ENCODE measurements at places on chromosomes 4 and X. TPM values are rescaled to one million over a fixed set of nuclear protein-coding genes. Genes with fewer than 3 reads are reported as not detected.

The MAML3 gene
- total RNA-seq, result 21.8 TPM

The CT45A5 gene
- not detected for total RNA-seq

The CXCL5 gene
- total RNA-seq, result 0.28 TPM

The SHROOM4 gene
- total RNA-seq, result 7.2 TPM

The MAPK10 gene
- total RNA-seq, result 56.9 TPM

The HAND2 gene
- total RNA-seq, result not detected

The PRR32 gene
- not detected for total RNA-seq

The SPANXA1 gene
- not detected for total RNA-seq

The SOWAHD gene
- total RNA-seq, result 0.40 TPM

The ASMT gene
- 0.44 TPM for total RNA-seq

The SPANXD gene
- not detected for total RNA-seq

The F8A2 gene
- not detected for total RNA-seq

The SPOCK3 gene
- total RNA-seq, result 0.56 TPM

The ETDA gene
- total RNA-seq, result not detected

DNA sequence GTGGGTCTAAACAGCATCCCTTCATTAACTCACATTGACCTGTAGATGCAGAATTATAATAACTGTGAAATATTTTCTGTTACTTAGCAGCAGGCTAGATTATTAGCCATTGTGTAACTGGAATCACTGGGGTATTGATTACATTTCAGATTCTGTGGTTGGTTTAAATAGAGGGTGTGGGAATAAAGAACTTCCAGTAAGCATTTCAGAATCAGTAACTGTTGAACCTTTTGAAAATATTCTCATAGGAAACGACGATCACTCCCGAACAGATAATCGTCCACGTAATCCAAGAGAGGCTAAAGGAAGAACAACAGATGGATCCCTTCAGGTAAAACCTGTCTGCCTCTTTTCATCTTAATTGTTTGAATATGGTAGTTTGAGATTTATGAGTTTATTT, 33.6 kb downstream of the FMR1 start:
- DNase-seq, result no peak

GRCh38 chrX:152735860-152736511, 2.4 kb downstream of the MAGEA12 start:
- DNase-seq, result no peak

DNA sequence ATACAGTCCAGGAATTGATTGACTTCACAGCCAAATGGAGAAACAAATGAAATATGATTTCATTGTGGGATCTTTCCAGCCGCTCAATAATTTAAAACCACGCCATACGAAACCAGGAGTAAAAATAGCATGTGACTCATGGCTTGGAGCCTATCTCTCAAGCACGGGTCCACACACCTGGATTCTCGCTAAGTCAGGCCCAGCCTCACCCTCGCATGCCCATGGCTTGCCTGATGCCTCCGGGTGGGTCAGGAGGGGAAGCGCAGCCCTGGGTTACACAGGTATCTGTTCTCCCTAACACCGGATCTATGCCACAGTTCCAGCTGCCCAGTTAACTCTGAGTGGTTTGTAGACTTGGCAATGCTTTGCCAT, 5.6 kb upstream of the ABLIM2 start:
- DNase-seq, result no peak

DNA sequence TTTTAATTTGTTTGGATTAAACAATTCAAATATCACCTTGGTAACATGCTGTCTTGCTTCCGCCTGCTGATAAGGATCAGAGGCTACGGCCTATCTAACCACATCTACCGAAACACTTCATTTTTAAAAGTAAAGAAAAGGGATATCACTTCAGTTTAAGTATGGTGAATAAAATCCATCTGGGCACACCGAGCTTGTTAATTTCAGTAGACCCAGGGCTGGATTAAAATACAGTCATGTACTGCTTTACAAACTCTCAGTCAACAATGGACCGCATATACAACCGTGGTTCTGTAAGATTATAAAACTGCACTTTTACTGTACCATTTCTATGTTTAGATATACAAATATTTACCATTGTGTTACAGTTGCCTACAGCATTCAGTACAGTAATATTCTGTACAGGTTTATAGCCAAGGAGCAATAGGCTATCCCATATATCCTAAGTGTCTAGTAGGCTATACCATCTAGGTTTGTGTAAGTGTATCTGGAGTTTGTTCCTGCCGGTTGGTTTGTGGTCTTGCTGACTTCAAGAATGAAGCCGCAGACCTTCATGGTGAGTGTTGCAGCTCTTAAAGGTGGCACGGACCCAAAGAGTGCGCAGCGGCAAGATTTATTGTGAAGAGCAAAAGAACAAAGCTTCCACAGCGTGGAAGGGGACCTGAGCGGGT, 40.0 kb downstream of the SEPTIN11 start:
- no peak for DNase-seq

GRCh38 chr4:31059753-31060522, 339.8 kb downstream of the PCDH7 start:
- DNase-seq, result no peak

DNA sequence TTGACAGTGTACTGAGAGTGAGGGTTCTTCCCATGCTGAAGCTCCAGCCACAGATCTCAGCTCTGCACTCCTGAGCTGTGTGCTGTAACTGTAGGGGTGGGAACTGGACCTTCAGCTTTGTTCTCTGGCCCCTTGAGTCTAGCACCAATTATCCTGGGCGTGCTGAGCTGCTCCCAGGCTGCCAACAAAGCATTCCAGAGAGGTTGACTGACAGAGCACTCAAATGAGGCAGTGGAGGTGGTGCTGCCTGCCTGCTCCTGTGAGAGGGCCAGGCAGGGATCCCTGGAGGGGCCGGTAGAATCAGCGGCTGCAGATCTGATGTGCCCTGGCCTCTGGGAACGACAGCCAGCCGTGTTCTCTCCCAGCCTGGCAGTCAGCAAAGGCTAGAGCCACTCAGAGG, 375.7 kb upstream of the AADAT start:
- DNase-seq, result no peak

GRCh38 chr4:161225327-161225726, 938.5 kb downstream of the FSTL5 start:
- no peak for DNase-seq

GRCh38 chr4:94363136-94363655, 20.6 kb upstream of the HPGDS start:
- DNase-seq, result no peak

DNA sequence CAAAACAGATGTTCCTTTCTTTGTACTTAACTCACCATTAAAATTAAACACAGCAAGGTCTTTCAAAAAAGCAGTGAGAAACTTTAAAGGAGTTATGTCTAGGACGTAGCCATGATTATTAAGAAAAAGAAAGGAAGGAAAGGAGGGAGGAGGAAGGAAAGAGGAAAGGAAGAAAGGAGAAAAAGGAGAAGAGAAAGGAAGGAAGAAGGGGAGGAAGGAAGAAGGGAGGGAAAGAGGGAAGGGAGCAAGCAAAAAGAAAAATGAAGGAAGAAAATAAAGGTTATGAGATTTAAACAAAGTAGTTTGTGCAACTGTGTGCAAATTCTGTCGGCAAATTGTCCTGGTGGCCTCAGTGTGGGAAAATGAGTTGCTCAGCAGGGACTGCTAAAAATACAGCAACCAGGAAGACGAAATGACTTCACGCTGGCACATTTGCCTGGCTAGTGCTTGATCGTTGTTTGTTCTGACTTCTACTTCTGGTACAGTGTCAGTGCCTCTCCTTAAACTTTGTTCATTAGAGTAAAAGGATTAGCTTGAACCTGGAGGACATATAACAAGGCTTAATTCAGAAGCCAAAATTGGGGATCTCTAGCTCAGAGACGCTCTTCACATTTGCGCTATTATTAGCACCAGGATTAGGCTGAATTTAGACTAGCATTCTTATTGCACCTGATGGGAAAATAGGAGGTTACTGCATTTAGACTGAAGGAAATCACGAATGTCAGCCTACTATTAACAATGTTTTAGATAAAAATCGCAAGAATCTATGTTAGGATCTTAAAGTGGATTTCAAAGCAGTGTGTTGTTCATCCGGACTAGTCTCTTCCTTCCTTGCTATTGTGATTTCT, 81.2 kb downstream of the DCK start:
- no peak for DNase-seq

- DNase-seq, result no peak
Observed at GRCh38 chr4:75502671-75503070, 11.5 kb downstream of the RCHY1 start.

GRCh38 chr4:145440292-145441007, 41.2 kb upstream of the SMAD1 start:
- no peak for DNase-seq

GRCh38 chr4:67475155-67475554, 70.1 kb downstream of the CENPC start:
- no peak for DNase-seq

DNA sequence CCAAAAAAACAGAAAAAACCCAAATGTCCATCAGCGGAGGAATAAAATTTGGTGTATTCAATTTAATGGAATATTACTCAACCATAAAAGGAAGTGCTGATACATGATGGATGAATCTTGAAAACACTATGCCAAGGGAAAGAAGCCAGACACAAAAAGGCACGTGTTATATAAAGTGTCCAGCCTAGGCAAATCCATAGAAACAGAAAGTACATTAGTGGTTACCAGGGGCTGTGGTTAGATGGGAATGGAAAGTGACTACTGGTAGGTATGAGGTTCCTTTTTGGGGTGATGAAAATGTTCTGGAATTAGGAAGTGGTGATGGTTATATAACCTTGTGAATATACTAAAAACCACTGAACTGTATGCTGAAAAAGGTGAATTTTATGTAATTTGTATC, 3.5 kb upstream of the CDKL2 start:
- no peak for DNase-seq

GRCh38 chrX:49221868-49222267, 11.3 kb downstream of the CACNA1F start:
- no peak for DNase-seq

- DNase-seq, result no peak
Observed at GRCh38 chr4:148730082-148730640, 287.9 kb upstream of the NR3C2 start.

DNA sequence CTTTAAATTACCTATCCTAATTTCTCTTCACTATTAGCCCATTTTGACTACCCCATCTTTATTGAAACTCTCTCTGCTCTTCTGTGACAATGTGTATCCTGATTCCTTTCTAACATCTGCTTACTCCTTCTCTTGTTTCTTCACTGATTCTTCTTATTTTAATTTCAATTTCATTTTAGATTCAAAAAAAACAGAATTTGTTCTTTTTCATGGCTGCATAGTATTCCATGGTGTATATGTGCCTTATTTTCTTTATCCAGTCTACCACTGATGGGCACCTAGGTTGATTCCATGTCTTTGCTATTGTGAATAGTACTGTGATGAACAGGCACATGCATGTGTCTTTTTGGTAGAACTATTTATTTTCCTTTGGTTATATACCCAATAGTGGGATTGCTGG, 120.0 kb upstream of the VAMP7 start:
- no peak for DNase-seq

DNA sequence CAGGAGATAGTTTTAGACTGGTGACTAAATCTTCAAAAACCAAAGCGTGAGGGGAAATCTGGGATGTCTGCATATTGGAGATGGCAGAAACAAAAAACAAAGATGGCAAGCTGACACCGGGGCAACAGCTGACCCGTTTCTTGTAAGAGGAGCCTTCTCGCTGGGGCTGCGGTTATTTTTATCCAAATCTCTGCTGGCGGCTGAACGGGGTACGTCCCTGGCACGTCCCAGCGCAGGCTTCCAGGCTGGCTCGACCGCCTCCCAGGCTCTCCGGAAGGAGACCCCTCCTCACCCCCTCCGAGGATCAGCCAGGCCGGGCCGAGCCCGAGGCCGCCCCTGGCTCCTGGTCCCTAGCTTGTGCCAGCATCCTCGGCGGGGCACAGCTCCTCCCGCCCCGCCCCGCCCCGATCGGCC, 403 bp downstream of the SGCB start:
- DNase-seq, result peak; percentile 45

- DNase-seq, result no peak
Observed at GRCh38 chr4:53089936-53090729, 228.0 kb downstream of the RASL11B start.

GRCh38 chrX:45807572-45808425, 607.1 kb upstream of the DIPK2B start:
- no peak for DNase-seq

DNA sequence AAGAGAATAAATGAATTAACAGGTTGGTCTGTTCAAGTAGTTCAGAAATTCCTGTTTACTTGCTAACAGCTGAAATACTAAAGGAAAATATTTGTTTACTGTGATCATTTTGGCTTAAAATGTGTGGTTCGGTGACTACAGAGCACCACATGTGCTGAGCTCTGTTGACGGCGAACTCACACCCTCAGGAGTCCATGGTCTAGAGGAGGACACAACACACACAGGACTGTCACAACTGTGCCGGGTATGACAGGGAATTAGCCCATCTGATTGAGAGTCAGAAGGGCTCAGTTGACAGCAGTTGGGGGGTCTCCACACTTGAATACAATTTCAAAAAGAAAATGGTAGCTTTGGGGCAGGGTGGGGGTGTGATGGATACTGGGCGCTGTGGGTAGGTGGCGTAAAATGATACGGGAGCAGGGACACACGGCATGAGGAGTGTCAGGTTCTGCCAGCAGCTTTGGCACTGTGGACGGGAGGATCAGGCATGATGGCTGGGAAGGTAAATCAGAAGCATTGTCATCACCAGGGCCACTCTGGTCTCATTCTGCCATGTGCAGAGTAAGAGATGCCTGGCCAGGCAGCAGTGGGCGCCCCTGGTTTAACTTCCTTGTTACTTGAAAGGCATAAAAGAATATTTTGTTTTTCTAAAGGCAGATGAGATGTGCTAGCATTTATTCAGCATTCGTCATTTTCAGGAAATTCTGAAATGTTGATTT, 33.3 kb downstream of the CLDN22 start:
- DNase-seq, result no peak

- DNase-seq, result no peak
Observed at GRCh38 chrX:69264158-69264581, 98.9 kb upstream of the PJA1 start.

DNA sequence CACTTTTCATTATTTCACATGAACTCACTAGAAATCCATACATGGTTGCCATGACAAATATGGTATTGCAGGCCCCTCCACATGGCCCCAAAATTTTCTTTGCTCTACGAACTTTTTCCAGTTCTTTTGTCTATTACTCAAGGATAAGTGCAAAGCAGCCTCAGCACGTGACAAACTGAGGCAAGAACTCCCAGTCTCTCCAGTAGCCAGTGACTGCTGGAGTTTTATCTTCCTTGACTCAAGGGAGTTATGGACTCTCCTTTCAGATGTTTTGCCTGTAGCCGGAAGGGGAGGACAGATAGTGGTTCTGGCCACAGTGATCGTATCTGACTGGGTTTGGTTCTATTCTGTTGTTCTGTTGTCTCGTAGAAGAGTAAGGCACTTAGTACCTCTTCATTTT, 105.5 kb downstream of the ARHGAP24 start:
- DNase-seq, result no peak

Data from neural crest cell (in vitro differentiated cells).